ENCODE measurements at places on chromosomes 4 and X.

GRCh38 chr4:146333187-146333894, 119.0 kb downstream of the REELD1 start:
- no peak for DNase-seq

DNA sequence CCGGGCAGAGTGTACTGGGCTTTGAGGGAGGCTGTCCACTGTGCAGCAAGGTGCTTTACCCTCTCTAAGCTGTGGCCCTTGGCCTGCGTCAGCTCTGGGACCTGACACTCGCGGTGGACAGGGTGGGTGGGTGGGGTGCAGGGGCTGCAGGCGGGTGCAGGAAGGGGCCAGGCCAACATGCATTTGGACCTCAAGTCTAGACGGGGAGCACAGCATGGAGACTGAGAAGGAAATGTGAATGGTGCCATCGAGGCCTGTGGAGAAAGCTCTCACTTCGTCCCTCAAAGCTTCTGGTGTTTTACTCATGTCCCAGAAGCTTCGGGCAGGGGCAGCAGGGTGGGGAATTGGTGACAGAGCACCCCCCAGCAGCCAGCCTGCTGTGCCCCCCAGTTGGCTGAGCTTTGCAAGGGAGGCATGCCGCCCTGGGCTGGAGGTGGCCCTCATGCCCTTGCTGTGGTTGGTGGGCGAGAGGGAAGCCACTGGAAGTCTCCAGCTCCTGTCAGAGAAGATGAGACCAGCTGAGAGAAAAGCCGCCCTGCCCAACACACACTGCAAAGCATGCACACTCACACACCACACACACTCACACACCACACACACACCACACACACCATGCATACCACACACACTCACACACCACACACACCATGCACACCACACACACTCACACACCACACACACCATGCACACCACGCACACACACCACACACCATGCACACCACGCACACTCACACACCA, 12.3 kb downstream of the PNMA6E start:
- DNase-seq = no peak

DNA sequence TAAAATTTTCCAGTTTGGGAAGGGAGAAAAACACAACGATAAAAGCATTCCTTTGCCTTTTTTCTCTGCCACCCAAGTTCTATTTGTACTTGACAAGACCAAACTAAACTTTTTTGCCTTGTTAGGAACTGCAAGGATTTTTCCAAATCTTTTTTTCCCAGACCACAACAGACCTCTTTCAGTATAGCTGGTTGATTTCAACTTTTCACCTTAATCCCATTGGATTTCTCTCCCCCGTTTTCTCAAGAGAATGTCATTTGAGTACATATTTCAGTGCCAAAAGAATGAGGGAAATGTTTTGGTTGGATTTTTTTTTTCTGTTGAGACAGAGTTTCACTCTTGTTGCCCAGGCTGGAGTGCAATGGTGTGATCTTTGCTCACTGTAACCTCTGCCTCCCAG, 18.5 kb upstream of the SGMS2 start:
- no peak for DNase-seq

GRCh38 chr4:79023799-79024770, 84.8 kb upstream of the PAQR3 start:
- no peak for DNase-seq

DNA sequence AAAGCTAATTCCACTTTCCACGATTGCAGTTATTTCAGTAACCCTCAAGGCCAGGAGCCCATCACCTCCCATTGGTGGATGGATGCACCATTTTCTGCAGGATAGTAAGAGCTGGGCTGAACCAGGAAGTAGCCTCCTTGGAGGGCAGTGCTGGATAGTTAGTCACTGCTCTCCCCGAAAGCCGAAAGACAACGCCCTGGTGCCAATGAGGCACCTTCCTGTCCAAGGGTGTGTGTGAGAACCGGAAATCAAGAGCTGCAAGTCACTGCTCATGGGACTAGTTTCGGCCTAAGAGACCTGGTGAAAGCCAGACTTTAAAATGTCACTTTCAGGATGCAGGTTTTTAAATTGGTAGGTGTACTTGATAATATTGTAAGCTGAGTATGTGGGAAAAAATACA, 203.8 kb upstream of the HS3ST1 start:
- no peak for DNase-seq
